ENCODE measurements at places on chromosomes 3 and 15.

GRCh38 chr3:42827023-42827422 lies 17.8 kb downstream of the ACKR2 start:
- DNase-seq = no peak

GRCh38 chr3:136166507-136166906 lies 29.6 kb downstream of the MSL2 start:
- DNase-seq = no peak

- no peak for DNase-seq
Observed at GRCh38 chr3:102400142-102400541, 34.7 kb upstream of the ZPLD1 start.

GRCh38 chr3:35666888-35667287 lies 27.6 kb downstream of the ARPP21 start:
- no peak for DNase-seq

DNA sequence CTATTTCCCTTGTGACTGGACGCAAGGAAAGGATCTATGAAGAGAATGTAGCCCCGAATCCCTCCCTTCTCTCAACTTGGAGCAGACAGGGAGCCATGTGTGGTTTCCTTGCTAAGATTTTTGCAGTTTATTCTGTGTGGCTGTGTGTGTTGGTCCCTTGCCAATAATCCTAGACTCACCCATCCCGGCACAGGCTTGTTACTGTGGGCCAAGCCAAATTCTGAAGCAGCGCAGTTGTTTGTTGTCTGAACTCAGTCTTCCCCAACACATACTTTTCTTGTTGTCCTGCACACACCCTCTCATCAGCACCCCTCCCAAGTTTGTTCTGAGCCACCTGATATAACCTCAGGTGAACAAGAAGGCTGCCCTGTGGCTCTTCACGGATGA lies 193.3 kb upstream of the CTDSPL start:
- DNase-seq = peak; percentile 49

- no peak for DNase-seq
Observed at GRCh38 chr3:24296441-24297205, 198.0 kb downstream of the THRB start.

DNA sequence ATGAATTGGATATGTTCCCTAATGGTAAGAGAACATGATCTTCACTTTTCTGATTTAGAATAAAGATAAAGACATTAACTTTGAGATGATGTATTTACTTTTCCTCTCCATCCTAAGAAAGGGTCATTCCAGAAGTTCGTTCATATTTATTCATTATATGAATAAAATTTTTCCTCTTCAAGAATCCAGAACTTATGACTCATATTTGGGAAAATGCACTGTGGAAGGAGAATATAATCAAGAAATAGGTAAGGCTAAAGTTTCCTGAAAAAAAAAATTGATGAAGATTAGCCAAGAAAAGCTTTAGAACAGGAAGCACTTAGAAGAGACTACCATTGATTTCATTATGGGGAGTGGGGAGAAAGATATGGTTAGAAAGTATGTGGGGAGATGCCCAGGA lies 36.5 kb upstream of the CBLB start:
- no peak for DNase-seq

- DNase-seq = no peak
Observed at GRCh38 chr3:108887777-108888176, 65.2 kb downstream of the TRAT1 start.

GRCh38 chr3:11172096-11172690 lies 17.9 kb downstream of the HRH1 start:
- no peak for DNase-seq

GRCh38 chr15:69554279-69554961 lies 101.8 kb downstream of the RPLP1 start:
- peak; percentile 55 for DNase-seq

DNA sequence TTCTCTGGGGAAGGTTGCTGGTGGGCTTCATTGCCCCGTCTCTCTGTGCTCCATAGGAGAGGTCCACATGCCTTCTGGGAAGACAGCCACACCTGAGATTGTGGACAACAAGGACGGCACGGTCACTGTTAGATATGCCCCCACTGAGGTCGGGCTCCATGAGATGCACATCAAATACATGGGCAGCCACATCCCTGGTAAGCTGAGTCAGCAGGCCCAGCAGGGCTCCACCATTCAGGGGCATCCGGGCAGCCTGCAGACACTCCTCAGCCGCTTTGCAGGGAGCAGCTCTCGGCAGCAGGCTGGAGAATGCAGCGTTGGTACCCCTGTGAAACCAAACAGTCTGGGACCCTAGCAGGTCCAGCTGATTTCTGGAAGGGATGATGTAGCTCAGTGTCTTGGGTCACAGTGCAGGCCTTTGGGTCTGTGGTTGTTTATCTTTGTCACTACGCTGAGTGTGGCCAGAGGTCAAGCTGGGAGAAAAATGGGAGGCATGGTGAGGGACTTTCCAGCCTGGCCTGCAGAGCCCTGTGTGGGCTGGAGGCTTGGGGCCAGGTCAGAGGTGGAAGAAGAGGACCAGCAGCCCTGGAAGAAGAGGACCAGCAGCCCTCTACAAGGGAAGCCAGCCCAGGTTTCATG lies 67.2 kb downstream of the DNASE1L3 start:
- no peak for DNase-seq

- no peak for DNase-seq
Observed at GRCh38 chr15:52340093-52340492, 44.5 kb upstream of the MYO5C start.

DNA sequence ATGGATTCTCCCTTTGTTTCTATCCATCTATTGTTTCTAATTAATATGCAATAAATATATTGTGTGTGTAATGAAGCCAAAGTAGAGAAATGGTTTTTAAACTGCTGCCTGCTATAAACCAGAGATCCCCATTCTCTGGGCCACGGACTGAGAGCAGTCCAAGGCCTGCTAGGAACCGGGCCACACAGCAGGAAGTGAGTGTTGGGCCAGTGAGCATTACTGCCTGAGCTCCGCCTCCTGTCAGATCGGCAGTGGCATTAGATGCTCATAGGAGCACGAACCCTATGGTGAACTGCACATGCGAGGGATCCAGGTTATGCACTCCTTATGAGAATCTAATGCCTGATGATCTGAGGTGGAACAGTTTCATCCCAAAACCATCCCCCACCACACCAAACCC lies 85.2 kb upstream of the POMGNT2 start:
- DNase-seq = no peak

- peak; percentile 21 for DNase-seq
Observed at GRCh38 chr3:146065573-146066006, 95.4 kb downstream of the PLOD2 start.

DNA sequence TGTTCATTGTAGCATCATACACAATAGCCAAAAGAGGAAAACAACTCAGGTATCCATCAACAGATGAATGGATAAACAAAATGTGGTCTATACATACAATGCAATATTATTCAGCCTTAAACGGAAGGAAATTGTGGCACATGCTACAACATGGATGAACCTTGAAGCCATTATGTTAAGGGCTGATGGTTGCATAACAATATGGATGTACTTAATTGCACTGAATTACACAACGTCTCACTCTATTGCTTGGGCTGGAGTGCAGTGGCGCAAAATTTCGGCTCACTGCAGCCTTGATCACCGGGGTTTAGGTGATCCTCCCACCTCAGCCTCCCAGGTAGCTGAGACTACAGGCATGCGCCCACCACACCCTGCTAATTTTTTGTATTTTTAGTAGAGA lies 7.0 kb upstream of the TMEM62 start:
- DNase-seq = no peak

DNA sequence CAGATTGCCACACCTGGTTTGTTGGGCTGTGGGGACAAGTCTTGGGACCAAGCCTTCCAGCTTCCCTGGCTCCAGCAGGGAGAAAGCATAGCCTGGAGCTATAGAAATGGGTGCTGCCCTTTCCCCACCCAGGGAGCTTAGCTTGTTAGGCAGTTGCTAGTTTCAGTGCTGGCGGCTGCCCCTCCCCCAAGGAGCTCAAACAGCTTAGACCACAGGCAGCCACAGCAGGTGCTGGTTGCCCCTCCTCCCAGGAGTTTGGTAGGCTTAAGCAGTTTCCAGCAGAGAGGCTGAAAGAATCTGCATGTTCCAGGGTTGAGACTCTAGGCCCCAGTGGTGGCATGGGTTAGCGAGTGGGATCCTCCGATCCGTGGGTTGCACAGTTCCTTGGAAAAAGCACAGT lies 889.7 kb downstream of the IGSF11 start:
- no peak for DNase-seq

DNA sequence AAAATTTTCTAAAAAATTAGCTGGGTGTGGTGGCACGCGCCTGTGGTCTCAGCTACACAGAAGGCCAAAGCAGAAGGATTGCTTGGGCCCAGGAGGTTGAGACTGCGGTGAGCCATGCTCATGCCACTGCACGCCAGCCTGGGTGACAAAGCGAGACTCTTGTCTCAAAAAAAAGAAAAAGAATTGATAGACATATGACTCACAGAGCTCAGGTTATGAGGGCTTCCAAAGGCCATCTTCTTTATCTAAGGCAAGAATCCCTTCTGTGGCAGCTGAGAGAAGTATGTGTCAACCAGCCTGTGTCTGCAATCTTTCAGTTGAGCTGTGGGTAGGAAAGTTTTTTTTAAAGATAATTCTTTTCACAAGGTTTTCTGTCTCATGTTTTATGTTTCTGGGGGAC lies 53.9 kb downstream of the MRPS25 start:
- no peak for DNase-seq

DNA sequence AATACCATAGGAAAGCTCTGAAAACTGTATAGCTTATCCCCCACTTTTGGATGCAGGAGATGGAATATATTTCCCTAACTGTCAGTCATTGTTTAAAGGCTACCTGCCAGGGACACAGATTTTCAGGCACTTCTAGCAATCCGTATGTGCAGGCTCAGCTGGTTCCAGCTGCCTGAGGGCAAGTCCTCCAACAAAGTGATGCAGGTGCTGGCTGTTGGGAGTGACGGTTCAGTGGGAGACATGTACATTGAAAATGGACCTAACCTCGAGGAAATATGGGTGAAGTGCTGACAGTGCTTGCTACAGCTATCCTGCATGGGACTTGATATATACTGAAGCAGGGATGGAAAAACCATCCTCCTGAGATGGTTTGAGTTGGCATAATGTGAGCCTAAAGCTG lies 153.1 kb upstream of the GAP43 start:
- DNase-seq = no peak

DNA sequence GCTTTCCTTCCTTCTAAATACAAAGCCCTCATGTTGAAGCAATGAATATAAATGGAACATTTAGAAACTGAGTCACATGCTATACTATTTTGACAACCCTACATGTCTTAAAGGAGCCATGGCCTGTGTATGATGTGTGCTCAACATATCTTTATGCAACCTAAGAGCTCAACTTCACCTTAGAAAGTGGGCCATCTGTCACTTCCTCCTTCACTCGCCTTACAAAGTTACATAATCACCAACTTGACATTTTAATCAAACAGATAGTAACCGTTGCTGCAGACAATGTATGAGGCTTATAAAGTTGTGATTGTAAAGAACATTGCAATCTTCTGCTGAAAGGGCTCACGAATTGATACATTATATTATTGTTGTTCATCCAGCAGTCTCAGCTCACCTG lies 163.6 kb downstream of the SERPINI1 start:
- DNase-seq = no peak
